ENCODE measurements at places on chromosomes 1 and 21.

DNA sequence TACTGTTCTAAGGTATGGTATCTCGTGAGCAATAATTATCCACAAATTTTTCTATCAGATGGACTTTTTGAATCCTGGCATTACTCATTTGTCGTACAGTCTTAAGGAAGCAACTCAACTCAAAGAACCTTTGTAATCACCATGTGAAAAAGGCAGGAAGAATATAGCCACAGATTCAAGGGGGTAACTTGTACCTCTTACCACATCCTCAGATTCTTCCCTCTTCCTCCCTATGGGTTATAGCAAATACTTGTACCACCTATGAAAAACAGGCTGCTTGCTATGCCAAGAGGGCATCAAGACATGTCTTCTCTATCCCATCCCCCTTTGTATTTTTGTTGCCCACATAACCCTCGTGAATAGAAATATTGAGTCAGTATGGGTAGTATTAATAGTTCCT, 616.6 kb upstream of the USP24 start:
- no peak for DNase-seq

- DNase-seq, result no peak
These were observed 1.9 kb downstream of the LHX4 start for GRCh38 chr1:180231936-180232335.

DNA sequence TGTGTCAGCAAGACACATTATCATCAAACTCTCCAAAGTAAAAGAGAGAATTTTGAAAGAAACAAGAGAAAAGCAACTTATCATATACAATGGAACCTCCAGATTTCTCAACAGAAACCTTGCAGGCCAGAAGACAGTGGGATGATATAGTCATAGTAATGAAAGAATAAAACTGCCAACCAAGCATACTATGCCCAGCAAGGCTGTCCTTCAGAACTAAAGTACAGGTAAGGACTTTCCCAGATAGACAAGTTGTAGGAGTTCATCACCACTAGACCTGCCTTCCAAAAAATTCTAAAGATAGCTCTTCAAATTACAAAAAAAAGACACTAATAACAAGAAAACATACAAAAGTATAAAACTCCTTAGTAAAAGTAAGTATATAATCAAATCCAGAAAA, 33.2 kb upstream of the FOXD3 start:
- DNase-seq, result no peak

GRCh38 chr1:94000510-94001282, 91.5 kb upstream of the GCLM start:
- DNase-seq, result no peak

DNA sequence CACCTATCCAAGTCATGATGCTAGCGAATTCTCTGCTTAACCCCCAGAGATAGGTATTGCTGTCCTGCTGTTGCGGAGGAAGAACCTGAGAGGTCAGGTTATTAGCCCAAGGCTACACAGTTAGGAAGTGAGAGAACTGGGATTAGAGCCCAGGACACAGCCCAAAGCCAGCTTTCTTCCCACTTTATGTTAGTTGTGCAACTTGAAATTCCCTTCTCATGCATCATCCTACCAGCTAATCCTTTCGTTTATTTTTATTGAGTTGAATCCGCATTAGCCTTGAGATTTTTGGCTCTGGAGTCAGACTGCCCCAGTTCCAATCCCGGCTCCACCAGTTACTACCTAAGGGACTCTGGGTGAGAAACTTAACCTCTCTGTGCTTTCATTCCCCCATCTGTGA, 65.4 kb downstream of the PLEKHA6 start:
- DNase-seq, result no peak

DNA sequence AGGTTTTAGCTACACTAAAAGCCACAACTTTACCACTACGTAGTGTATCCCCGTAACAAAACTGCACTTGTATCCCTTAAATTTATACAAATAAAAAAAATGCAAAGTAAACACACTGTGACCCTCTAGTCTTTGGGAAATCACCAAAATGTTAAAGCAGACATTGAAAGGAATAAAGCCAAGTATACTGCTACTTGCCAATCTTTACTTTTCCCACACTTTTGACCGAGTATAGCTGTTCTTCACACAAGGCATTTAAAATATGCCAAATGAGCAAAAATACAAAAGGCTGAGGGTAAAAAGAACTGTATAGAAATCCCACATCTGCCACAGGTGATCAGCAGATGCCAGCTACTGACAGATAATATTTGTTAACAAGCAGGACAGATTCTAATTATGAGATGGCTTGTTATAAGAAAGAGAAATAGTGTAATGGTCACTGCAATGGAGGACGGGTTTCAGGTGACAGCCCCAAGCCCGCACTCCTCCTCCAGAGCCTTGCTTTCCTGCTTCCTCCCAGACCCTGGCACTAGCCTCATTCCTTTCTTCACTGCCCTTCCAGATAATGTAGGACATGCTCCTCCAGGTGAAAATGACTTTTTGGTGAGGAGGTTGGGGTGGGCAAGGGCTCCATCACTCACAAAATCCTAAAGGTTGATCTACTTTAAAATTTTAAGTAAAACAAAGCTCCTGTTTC, 18.1 kb downstream of the KCNT2 start:
- no peak for DNase-seq

- no peak for DNase-seq
These were observed 37.5 kb downstream of the IVNS1ABP start for GRCh38 chr1:185279571-185279970.

DNA sequence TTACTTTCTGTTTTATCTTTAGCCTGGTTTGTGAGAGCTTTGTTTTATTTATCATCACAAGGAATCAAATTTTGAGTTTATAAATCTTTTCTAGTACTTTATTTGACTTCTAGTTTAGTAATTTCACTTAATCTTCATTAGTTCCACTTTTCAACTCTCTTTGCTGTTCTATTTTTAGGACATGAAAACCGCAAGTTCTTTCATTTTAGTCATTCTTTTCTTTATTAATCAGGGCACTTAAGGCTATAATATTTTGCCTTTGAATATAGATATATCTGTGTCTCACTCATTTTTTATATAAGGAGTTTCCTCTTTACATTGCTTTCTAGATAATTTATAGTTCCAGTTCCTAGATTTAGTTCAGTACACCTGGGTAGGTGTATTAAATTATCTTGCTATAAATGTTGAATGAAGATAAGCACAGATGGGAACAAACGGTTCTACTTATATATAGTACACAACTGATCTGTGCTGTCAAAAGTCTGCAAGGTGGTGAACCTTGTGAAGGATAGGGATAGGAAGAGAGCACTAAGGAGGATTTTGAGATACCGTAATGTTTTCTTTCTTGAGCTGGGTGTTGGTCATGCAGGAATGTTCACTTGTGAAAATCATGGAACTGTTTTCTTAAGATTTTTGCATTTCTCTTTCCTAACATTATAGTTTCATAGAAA, 402.3 kb downstream of the RYR2 start:
- DNase-seq, result no peak

- DNase-seq, result no peak
These were observed 986 bp downstream of the TCEANC2 start for GRCh38 chr1:54054438-54054749.

- no peak for DNase-seq
These were observed 50.4 kb upstream of the LRRC8D start for GRCh38 chr1:89770391-89770790.

DNA sequence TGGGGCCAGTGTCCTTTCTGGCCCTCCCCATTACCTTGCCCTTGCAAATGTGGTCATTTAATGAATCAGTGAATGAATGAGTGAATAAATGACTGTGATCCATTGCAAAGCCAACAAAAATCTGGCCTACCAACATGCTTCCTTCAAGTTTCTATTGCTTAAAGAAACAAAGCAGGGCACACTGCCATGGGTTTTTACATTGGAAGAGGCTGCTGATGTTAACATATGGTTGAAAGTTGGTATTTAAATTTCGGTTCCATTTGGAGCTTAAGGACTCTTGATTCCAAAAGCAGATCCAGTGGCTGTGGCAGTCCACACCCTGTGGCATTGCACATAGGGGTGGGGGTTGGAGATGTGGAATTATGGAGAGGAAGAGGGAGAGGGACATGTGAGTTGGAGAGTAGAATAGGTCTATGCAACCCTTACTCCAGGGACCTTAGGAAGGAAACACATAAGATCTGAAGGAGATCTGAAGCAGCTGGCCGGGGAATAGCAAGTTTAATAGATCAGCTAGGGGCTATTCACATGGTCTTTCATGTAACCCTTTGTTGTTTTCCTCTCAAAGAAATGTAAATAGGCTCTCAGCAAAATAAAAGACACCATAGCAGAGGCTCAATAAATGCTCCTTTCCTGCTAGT, 7.2 kb downstream of the ABCA4 start:
- no peak for DNase-seq

- DNase-seq, result no peak
These were observed 405 bp upstream of the UHMK1 start for GRCh38 chr1:162497104-162497722.

GRCh38 chr1:60655679-60656355, 426.5 kb upstream of the NFIA start:
- no peak for DNase-seq

Measured in esophagus squamous epithelium (tissue), 5 donors.